ENCODE measurements at places on chromosomes 1 and 21. TPM values are rescaled to one million over a fixed set of nuclear protein-coding genes. Genes with fewer than 3 reads are reported as not detected.

DNA sequence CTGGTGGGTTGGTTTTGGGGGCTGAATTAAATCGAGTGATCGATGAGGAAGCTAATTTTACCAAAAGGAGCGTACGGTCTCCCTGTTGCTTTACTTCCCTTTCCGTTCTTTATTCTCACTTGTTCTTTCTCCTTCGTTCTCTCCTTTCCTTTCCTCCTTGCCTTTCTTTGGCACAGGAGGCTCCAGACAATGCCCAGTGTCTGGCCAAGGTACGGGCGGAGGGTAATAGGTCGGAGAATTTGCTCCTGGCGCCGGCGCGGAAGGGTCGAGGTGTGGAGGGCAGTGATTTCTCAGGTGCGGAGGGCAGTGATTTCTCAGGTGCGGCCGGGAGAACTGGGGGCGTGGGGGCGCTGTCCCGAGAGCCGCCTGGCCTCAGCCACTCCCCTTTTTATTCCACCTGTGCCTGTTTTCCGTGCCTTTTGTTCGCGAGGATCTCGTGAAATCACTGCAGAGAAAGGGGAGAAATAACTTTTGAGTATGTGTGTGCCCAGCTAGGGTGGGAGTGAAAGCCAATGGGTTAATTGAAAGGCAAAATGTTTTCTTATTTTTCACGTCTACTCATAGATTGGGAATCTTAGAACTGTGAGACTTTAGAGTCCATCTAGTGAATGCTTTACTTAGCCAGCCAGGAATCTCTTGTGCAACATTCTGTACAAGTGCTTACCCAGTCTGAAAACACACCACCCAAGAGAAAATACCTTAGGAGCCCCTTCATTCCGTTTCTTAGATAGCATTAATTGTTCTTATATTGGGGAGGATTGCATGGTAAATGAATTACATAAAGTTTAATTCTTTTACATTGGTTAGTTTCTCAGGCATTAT lies 1.3 kb downstream of the FNBP1L start:
- DNase-seq: no peak

- DNase-seq: no peak
Observed at GRCh38 chr1:35300376-35300775, 31.9 kb downstream of the ZMYM4 start.

- no peak for DNase-seq
Observed at GRCh38 chr1:115647047-115647446, 5.3 kb downstream of the VANGL1 start.

DNA sequence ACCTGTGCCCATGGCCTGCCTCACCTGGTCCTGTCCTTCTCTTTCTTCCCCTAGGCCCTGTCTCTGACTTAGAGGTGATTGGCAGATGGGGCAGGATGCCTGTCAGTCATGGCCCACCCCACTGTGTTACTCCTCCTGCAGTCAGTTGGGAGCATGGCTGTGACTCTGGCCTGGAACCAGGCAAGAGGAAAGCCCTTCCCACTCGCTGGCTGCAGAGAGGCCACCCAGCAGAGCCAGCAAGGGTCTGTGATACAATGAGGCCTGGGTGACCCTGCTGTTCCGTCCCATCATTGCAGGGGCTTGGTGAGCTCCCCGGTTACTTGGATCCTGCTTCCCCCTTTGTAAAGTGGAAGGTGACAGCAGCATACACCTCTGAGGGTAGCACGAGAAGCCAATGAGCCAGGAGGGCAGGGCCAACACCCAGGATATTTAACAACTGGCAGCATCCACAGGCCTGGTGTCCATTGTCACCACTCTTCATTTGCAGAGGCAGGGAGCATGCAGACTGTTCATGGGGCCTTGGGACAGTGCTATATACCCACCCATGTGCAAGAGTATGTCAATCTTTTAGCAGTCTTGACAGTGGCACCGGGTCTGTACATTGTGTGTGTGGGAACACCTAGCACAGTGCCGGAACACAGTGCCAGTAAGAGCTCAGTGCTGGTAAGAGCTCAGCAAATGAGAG lies 191.0 kb upstream of the C1orf174 start:
- no peak for DNase-seq

- DNase-seq: no peak
Observed at GRCh38 chr1:192158181-192158580, at the start of gene RGS18. Gene RGS18, plus strand, starts transcription at chr1:192158462. Its CDS starts 176 bp downstream, at chr1:192158638.

The SAMD13 gene
- 2.2 TPM for total RNA-seq

GRCh38 chr21:43879348-43880110 lies 14.5 kb downstream of the AGPAT3 start:
- no peak for DNase-seq

DNA sequence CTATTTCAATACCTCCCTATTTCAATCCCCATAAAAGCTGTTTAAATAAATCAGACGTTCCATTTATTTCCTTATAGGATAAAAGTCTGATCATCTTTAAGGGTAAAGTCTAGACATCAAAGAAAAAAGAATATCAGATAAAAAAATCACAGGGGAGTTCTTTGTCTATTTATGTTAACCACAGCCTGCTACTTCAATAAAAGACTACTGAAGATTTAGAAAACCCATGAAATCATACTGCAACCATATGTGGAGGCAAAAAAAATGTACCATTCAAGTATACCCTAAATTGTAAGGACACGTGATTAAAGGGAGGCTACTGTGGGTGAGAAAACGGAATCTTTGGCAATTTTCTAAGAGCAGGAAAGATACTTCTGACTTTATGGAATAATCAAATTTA lies 108.2 kb upstream of the TNFSF4 start:
- no peak for DNase-seq

- no peak for DNase-seq
Observed at GRCh38 chr1:209456878-209457277, 126.6 kb upstream of the CAMK1G start.

Data from Panc1 (cell line).